ENCODE measurements at places on chromosomes 13 and 19. TPM values are rescaled to one million over a fixed set of nuclear protein-coding genes. Genes with fewer than 3 reads are reported as not detected.

GRCh38 chr19:55640043-55640576 lies 692 bp upstream of the ZNF580 start:
- DNase-seq = peak; percentile 88

DNA sequence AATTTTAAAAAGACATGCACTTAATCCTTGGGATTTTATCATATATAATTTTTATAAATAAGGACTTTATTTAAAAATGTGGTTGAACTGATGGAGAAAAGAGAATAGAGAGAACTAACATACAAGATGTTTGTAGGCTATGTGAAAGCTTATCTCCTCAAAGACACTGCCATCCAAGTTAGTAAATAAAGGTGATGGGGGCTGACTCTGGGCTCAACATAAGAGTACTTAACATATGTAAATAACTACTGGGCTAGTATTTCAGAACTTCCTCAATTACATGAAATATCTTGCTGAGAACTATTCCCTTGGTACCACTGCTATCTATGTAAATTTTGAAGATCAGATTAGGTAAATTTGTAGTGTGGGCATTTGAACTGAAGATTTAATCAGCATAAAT lies 1017.3 kb upstream of the PCDH20 start:
- DNase-seq = no peak

GRCh38 chr13:42041011-42041683 lies 7.3 kb upstream of the DGKH start:
- peak; percentile 73 for DNase-seq

- DNase-seq = peak; percentile 62
These were observed at the start of gene IQCN for GRCh38 chr19:18274219-18274780. IQCN (minus strand) TSS chr19:18274452; CDS start chr19:18269478, 4,974 bp downstream.

The ZSCAN4 gene
- total RNA-seq = not detected

The FAM83E gene
- total RNA-seq = 1.5 TPM

The CYP2S1 gene
- 0.84 TPM for total RNA-seq

All from activated CD4-positive, alpha-beta T cell treated with anti-CD3 and anti-CD28 coated beads for 36 hours (primary cell).